ENCODE measurements at places on chromosomes 1 and 21. TPM values are rescaled to one million over a fixed set of nuclear protein-coding genes. Genes with fewer than 3 reads are reported as not detected.

GRCh38 chr21:20999659-21000058, 1.4 kb downstream of the NCAM2 start:
- DNase-seq: peak; percentile 61

GRCh38 chr1:172400722-172401105, 19.8 kb upstream of the C1orf105 start:
- DNase-seq: no peak

DNA sequence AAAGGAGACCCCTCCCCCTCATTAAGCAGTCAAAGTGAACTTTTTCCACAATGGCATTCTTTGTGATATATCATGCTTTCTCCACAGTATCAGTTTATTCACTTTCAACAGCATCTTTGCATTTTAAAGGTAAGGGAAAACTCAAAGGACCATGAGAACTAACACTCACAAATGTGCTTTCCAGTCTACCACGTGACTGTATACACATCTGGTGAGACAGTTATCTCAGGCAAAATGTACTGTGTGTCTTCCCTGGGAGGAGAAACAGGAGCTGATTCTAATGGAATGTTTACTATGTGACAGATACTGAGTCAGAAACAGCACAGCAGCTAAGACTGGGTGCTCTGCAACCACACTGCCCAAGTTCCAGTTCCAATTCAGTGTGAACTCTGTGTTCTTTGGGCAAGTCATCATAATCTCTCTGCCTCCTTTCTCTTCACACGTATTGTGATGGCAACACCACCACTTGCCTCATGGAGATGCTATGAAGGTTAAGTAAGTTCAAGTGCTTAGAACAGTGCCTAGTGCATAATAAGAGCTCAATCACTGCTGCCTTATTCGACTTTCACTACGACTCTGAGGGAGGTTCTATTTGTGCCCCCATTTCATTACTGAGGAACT, 79.0 kb downstream of the SLC45A1 start:
- no peak for DNase-seq

DNA sequence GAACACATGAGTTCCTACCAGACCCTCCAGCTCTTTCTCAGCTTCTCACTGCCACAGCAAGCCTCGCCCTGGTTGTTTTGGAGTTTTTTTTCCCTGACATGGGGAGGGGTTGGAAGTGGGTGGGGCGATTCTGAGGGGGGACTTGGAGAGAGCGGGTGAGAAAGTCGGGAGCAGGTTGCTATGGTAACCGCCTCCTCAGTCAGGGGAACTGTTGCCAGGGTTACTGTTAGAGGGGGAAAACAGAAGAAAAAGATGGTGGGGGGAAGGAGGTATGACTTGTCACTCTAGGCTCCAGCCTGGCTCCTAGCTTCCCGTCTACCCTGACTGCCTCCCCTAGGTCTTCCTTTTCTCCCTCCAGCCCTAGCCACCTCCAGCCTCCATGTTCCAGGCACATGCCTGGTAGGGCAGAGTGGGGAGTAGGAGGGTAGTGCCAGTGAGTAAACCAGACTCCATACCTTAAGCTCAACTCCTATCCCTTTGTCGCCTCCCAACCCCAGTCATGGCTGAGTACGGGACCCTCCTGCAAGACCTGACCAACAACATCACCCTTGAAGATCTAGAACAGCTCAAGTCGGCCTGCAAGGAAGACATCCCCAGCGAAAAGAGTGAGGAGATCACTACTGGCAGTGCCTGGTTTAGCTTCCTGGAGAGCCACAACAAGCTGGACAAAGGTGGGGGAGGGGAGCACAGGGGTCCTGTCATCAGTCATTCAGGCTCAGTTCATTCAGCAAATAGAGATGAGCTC, 6.0 kb downstream of the PEA15 start:
- no peak for DNase-seq

GRCh38 chr1:15755646-15756040, 3.0 kb upstream of the FBLIM1 start:
- no peak for DNase-seq

The CITED4 gene
- total RNA-seq: 7.4 TPM

The USP25 gene
- 148 TPM for total RNA-seq

DNA sequence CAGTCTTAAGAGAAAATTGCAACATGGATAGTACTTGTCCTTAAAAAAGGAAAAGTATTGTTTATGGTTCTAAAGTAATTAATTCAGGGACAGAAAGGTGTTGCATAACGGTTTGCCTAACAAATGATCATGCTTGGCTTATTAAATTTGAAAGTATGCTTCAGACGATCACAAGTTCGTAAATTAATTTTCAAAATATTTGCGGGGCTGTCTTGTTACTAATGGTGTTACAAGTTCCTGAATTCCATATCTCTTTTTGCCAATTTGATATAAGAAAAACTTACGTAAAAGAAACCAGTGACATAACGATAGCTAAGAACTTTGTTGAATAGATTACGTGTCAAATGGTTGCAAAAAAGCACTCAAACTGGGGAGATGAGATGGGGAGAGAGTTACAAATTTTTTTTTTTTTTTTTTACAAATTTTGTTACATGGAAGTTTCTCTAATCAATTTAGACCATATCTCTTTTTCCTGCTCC, 1.3 kb downstream of the AGO3 start:
- DNase-seq: no peak
